ENCODE measurements at places on chromosomes 7 and 10. TPM values are rescaled to one million over a fixed set of nuclear protein-coding genes. Genes with fewer than 3 reads are reported as not detected.

DNA sequence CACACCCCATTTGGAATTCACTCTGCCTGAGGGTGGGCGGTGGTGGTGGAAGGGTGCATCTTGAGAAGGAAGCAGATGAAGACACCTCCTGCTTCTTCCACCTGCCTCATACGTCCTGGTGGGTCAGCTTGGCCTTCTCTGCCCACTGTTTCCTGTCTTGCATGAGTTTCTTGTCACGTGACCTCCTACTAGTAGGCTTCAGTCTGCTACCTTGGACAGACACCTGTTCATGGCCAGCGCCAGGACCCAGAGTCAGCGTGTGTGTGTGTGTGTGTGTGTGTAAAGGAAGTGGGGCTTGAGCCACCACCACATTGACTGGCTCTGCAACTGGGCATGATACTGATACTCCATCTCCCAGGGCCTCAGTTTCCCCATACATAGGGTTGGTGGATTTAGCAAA lies 17.1 kb upstream of the VPS37D start:
- no peak for DNase-seq

VGF gene
- 22.5 TPM for total RNA-seq

GRCh38 chr10:1178506-1178905 lies 122.3 kb downstream of the WDR37 start:
- peak; percentile 54 for DNase-seq

- DNase-seq, result no peak
Measured at GRCh38 chr7:94368371-94368791, 26.3 kb upstream of the COL1A2 start.

DNA sequence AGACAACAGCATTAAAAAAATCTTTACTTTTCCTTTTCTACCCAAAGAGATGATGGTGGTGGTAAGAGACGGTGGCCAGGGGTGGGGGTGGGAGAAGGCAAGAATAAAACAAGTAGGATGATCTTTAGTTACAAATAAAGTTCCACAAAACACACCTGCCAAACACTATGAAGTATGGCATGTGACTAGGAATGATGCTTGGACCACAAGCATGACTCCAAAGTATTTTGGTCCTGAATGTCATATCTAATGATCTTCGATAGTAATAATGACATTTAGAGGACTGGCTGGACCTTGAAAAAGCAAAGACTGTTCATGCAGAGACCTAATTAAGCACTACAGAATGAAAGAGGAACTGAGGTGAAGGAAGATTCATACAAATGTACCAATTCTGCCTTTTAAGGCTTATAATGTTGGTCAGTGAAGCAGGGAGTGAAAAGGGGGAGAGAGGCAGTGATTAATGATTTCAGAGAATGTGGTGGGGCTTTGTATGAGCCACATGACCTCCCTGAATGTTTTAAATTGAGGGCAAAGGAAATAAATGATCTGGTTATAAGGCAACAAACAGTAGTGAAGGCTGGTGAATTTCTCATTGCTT lies 29.6 kb upstream of the DKK1 start:
- no peak for DNase-seq

GRCh38 chr7:83271212-83272099 lies 108.8 kb upstream of the PCLO start:
- DNase-seq, result no peak

DNA sequence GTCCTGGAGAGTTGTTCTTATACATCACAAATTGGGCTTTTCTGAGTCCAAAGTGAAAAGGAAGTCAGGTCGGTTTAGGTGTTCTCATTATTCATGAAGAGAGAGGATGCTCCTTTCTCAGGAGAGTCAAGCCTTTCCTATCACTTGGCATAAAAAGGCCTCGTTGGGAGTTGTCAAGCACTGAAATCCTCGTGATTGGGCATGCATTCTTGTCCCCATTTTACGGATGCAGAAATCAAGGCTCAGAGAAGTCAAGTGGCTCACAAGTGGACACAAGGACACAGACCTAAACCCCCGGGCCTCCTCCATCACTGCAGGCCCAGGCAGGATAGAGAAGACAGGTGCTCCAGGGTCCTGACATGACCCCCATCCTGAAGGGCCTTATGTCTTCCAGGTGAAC lies 8.5 kb downstream of the RBP3 start:
- no peak for DNase-seq

VWDE gene
- 22.8 TPM for total RNA-seq

GRCh38 chr10:91907033-91907594 lies 2.2 kb downstream of the FGFBP3 start:
- DNase-seq, result no peak

DNA sequence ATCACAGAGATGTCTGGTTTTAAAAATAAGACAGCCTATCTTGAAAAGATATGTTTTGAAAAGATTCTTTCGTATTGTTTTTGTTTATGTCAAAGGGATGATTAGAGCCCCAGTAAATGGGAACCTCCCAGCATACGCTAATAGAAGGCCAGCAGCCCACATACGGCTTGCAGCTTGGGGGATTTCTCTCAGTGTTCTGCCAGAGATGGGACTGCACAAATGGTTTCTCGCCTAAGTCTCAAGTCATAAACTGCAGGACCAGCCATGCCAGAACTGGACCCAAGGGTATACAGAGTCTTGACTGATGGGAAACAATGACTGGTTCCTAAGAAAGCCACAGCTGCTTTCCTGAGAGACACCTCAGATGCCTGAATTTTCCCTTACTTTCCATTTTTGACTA lies 306.9 kb upstream of the DGKB start:
- DNase-seq, result peak; percentile 0

- no peak for DNase-seq
Measured at GRCh38 chr7:50356945-50357268, 52.4 kb downstream of the IKZF1 start.

CLCN1 gene
- 0.11 TPM for total RNA-seq

CALHM1 gene
- total RNA-seq, result not detected

DNA sequence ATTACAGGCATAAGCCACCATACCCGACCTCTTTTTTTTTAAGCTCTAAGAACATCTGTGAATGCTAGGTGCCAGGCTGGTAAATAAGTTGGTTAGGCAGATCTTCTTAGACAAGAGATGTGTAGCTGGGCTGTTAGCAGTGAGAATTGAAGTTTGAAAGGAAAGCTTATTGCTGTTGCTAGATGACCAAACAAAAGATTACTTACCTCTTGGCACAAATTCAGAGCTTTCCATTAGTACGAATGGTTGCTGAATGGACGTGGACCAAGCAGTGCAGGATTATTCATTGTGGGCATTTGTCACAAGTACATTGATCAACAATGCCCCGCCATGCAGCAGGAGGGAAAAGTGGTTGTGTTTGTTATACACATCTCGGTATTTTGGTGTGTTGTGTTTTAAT lies 131.2 kb downstream of the GFRA1 start:
- no peak for DNase-seq

CCDC172 gene
- 1.0 TPM for total RNA-seq

DNA sequence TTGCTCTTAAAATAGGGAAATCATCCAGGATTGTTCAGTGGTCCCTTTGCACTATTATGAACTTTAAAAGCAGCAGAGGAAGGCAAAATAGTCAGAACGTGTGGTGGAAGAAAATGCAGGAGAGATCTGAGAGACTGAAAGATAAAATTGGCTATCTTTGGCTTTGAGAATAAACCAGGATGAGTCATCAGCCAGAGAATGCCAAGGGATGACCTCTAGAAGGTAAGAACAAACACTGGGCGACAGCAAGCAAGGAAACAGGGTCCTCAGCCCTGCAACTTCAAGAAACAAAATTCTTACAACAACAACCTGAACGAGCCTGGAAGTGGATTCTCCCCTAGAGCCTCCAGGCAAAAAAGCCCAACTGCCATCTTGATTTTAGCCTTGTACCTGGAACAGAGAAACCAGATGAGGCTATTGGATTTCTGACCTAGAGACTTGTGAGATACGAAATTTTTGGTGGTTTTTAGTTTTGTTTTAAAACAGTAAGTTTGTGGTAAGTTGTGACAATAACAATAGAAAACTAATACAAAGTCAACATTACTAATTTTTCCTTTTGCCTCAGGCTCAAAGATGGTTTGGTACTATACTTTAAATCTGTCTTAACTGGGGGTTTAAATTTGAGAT lies 130.2 kb upstream of the CNTNAP2 start:
- DNase-seq, result no peak

- no peak for DNase-seq
Measured at GRCh38 chr7:155962191-155962967, 150.1 kb upstream of the SHH start.

DNA sequence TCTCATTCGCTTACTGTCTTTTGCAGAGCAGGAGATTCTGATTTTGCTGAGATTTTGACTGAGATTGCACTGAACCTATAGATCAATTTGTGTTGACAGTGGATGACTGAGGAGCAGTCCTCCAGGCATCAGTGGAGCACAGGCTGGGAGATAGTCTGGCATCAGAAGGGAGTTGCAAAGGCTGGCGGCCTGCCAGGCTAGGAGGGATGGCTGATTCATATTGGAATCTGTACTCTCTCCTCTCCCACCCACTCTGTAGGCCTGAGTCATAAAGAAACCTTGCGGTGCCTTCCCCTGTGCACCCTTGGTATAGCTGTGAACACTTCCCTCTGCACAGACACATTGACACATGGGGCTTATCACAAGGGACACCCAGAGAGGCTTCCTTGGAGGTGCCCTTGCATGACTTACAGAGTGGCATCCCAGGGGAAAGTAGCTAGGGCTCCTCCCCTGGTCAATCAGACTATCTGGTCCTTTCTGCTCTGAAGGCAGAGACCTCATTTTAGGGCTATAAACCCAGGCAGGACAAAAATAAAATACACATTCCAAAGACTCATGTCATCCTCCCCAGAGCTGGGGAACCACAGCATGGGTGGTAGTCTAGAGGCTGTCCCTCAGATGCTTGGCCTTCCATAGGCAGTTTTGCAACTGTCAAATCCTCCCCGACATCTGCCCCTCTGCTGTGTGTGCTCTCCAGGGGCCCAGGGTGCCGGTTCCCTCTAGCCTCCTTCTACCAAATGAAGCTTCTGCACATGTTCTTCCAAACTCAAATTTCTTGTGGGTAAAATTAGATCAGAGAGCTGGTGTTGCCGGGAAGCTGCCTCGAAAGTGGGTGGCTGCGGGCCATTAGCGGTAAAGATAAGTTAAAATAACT lies 37.4 kb upstream of the EEPD1 start:
- DNase-seq, result no peak

OR9A2 gene
- total RNA-seq, result not detected

- DNase-seq, result peak; percentile 84
Measured at GRCh38 chr7:73308074-73308664, 457 bp downstream of the NSUN5 start.

DNA sequence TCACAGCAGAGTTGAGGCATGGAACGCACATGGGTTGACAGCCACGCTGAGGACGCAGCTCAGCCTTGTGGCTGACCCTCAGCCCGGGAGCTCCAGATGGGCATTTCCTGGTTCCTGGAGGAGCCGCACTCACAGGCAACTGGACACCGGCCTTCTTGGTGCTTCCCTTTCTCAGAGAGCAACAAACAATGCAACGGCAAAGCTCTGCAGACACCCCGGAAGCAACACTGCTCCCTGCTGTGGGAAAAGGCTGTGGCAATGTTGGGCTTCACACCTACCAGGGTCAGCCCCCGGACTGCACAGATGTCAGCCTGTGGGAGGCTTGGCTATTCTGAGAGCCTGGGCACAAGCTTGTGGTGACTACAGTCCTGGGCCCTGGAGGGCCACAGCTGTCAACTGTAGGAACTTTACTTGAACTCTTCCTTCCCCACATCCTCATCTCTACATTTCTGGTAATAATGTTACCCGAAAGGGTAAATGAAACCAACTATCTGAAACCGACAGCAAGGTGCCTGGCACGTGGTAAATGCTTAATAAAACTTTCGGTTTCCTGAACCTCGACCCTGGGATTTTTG lies 597.5 kb upstream of the MKI67 start:
- no peak for DNase-seq

- DNase-seq, result no peak
Measured at GRCh38 chr7:102188746-102189145, 97.9 kb upstream of the SH2B2 start.

ANKRD7 gene
- total RNA-seq, result not detected

GRCh38 chr10:50221470-50221869 lies 29.8 kb downstream of the ASAH2 start:
- DNase-seq, result no peak

DNA sequence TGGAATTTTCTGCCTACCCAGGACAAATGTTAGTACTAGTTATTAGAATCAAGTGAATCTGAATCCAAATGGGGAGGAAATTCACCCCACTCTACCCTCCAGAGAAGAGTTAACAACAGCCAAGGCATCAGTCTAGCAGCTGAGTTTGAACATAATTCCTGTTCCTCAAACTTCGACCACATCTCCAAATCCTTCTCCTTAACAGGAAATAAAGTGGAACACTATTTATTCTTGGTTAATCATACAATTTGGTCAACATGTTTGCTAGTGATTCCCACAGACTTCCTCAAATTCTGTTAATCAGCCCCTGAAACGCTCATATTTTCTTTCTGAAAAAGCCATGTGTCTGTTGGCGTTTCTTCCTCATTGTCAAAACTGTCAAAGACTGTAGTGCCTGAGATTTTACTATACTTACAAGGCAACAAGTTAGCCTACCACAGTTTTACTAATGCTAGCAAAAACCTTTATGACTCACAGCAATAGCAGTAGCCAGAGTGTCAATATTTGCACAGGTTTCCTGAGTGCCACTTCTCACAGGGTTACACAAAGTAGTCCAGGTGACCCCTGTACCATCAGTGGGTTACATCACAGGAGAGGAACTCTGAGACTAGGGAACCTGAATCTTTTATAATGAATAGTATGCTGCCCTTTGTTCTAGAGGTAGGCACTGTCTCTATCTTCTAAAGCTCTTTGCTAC lies 202.9 kb downstream of the GRM3 start:
- DNase-seq, result no peak

DNA sequence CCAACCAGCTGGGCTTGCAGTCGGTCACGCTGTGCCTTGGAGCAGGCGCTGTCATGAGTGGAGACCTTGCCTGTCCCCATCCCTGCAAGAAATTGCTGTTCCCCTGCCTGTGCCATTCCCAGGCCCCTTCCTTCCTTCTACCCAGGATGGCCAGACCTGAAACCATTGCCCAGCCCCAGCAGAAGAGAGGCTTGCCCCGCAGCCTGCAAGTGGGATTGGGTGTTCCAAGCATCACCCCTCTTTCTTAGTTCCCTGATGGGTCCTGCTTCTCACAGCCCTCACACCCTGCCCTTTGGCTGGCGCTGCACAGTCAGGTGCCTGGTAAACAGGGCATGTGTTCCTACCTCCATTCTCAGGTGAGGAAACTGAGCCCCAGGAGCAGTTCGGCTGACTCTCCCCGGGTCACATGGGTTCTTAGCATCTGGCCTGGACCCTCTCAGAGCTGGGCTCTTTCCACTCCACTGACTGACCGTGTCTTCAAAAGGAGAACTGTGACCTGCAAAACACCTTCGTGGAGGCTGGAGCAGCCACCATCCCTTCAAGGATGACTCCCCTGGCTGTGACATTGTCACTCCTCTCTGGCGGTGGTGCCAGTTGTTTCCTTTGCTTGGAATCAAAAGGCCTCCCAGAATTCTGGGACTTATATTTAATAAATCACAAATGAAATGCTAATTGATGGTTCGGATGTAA lies 41.9 kb upstream of the PDCD4 start:
- no peak for DNase-seq

- DNase-seq, result peak; percentile 33
Measured at GRCh38 chr7:16431646-16432424, 10.5 kb upstream of the CRPPA start.

DNA sequence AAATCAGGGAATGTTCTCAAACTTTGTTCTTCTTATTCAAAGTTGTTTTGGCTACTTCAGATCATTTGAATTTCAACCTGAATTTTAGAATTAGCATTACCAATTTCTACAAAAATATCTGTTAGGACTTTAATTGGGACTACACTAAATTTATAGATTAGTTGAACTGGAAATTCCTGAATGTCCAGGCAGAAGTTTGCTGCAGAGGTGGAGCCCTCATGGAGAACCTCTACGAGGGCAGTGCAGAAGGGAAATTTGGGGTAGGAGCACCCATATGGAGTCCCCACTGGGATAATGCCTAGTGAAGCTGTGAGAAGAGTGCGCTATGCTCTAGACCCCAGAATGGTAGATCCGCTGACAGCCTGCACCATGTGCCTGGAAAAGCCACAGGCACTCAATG lies 22.8 kb upstream of the AGMO start:
- DNase-seq, result no peak
